ENCODE measurements at places on chromosomes 7 and 10.

DNA sequence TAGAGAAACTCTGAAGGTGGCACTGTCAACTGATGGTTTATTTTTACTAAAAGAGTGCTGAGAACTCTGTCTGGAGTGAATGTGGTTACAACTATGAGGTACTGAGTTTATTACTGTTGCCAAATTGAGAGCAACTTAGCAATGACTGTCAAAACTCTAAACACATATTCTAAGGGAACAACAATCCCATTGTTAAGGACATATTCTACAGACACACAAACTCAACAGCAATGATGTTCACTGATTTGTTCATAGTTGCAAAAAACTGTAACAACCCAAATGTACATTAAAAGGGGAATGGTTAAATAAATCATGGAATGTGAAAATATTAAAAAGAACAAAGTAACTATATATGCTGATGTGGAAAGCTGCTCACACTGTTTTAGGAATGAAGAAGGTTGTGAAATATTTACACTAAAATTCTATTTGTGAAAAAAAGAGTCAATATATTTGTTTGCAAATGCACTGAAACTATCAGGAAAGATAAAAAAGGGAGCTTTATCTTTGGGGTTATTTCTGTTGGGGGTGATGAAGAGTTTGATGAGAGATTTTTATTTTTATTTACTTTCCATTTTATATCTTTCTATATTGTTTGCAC lies 12.9 kb downstream of the PON2 start:
- no peak for DNase-seq

GRCh38 chr10:101284744-101285463 lies 55.6 kb upstream of the LBX1 start:
- no peak for DNase-seq

DNA sequence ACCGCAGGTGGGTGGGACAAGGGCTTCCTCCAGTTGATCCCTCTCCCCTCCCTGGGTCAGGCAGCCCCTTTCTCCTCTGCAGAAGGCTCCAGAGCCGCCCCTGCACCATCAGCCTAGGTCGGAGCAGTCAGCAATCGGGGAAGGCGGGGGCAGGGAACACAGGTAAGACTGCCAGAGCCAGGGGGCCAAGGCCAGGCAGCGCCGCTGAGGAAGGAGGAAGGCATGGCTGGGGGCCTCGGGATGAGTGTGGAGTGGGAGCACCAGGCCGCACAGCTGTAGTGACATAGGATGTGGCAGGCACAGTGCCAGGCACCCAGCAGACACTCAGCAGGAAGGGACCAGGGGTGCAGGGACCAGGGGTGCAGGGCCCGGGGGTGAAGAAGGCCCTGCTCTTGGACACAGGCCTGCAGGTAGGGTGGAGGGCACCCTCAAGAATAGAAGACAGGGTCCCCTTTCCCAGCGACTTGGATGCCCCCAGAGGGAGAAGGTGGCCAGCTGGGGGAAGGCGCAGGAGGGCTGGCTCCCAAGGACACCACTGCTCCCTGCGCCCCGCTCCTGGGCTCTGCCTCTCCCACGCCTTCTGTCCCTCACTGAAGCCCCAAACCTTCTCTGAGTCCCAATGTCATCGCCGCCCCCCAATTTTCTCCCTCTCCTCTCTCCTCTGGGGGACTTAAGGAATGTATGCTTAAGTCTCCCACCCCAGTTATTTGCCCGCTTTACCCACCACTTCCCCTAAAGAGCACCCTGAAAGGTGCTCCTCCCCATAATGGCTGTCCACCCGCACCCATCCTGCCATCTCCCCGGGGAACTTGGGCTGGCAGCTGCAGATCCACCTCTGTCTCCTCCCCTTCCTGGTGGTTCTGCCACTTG lies 38.5 kb downstream of the CAMK2B start:
- no peak for DNase-seq

- DNase-seq, result peak; percentile 13
Observed at GRCh38 chr10:116809483-116810119, 39.7 kb upstream of the ENO4 start.

- DNase-seq, result peak; percentile 41
Observed at GRCh38 chr7:106524690-106525059, 136.3 kb downstream of the CCDC71L start.

- no peak for DNase-seq
Observed at GRCh38 chr7:67644151-67644550, 647.5 kb downstream of the TYW1 start.

DNA sequence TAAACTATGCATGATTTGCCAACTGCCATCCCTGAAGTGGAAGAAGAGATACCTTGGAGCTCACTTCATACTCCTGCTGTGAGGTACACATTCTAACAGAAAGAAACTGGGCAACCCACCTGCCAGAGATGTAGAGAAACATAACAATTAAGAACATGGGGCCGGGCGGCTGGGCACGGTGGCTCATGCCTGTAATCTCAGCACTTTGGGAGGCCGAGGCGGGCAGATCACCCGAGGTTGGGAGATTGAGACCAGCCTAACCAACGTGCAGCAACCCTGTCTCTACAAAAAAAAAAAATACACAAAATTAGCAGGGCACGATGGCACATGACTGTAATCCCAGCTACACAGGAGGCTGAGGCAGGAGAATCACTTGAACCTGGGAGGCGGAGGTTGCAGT lies 402.6 kb upstream of the ANKRD30A start:
- DNase-seq, result no peak

GRCh38 chr7:151062399-151063211 lies 3.2 kb downstream of the SLC4A2 start:
- peak; percentile 38 for DNase-seq

DNA sequence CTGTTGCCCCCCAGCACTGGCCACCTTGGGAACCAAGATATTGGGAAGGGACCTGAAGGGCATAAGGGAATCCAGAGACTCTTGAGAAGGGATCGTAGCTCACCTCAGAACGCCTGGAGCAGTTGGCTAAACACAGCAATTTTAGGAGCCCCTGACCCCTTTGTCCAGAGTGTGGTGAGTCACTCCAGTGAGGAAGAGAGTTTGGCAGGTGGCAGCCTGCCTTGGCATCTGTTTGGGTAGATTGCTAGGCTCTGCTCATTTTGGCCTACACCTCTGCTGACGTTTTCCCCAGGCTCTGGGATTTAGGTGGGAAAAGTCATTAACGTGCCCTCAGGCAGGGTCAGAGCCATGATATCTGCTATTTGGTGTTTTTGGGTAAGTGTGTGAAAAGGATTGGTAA lies 100.6 kb downstream of the GRB10 start:
- peak; percentile 33 for DNase-seq

DNA sequence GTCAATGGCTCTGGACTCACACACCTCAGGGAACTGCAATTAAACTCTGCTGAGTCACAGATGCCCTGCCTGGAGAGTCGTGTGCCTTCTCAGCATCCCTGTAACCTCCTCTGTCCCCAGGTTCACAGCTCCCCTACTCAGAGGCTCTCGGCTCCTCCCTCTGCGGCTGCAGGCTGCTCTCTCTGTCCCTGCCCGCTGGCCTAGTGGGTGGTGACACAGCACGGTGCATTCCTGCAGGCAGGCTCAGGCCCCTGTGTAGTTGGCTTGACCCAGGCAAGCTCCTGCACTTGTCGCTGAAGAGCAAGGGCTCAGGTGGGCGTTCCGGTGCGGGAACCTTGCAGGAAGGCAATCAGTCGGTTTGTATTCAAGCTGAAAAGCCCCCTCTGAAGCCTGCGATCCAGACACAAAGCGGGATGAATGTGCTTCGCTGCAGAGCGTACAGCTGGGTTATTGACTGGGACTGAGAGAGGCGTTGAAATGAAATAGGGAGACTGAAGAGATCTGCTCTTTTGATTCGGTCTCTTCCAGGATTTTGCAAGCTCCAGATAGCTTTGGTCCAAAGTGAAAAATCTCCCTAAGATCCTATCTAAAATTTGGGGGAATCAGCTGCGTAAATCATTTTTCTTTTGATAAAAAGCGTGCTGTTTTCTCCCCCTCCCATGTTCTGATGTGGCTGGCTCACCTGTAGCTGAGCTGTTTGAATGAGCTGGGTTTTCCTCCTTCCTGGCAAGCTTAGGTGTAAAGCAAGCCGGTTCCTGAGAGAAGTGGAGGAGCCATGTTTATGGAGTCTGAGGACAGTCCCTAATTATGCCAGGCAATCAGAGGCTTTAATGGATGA lies 208.7 kb upstream of the PHYHIPL start:
- DNase-seq, result peak; percentile 1

Data from hematopoietic multipotent progenitor cell treated with erythropoietin and hydrocortisone succinate and interleukin-3 and kit ligand, for 4 days (in vitro differentiated cells).